Stimulated activated CD4-positive, alpha-beta T cell treated with anti-CD3 and anti-CD28 coated beads, Interleukin-2, amount 100 ng/mL, for 48 hours (primary cell): ENCODE measurements at places on chromosomes 13 and 19.

- DNase-seq, result no peak
These were observed 23.9 kb upstream of the METTL21C start for GRCh38 chr13:102718746-102719145.

GRCh38 chr13:71516521-71516920 is 350.5 kb downstream of the DACH1 start:
- DNase-seq, result no peak

- DNase-seq, result no peak
These were observed 541.0 kb downstream of the RFC3 start for GRCh38 chr13:34358811-34359513.

DNA sequence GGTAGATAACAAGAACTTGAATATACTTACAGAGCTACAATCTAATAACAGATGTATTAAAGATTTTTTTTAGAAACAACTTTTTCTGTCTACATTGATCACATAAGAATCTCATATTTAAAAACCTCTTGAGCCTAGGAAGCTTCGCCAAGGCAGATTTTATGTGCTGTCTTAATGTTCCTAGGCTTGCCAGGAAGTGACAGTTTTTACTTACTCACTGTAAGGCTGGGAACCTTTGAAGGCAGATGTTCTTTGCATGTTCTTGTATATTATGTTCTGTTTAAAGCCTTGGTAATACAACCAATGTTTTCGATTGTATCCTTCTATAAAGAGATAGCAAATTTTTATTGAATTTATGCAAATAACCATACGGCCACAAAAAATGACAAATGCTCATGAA is 492.7 kb downstream of the GPC5 start:
- no peak for DNase-seq

DNA sequence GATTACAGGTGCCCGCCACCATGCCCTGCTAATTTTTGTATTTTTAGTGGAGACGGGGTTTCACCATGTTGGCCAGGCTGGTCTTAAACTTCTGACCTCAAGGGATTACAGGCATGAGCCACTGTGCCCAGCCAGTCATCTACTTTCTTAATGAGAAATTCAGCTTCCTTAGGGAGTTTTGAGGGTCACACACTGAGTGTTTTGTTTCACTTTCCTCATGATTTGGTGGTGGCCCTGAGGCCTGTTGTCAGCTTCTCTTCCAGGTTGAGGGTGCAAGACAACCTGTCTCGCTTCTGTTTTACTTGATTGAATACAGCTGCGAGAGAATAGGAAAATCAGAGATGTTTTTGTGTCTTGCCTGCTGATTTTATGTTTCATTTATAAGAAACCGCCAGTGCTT is 9.9 kb downstream of the FRY start:
- DNase-seq, result no peak

DNA sequence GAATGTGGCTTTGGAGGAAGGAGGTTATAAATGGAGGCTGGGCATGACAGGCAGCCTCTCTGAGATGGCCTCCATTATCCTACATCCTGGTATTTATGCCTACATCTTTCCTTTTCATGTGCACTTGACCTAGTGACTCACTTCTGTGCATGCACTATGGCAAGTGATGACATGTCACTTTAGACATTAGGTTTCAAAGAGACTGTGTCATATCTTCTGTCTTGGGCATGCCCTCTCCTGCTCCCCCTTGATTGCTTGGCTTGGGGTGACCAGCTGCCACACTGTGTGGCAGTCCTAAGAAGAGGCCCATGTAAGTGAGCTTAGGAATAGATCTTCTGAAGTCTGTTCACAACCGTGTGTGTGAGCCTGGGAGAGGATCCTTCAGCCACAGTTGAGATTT is 472.8 kb downstream of the FGF9 start:
- no peak for DNase-seq

DNA sequence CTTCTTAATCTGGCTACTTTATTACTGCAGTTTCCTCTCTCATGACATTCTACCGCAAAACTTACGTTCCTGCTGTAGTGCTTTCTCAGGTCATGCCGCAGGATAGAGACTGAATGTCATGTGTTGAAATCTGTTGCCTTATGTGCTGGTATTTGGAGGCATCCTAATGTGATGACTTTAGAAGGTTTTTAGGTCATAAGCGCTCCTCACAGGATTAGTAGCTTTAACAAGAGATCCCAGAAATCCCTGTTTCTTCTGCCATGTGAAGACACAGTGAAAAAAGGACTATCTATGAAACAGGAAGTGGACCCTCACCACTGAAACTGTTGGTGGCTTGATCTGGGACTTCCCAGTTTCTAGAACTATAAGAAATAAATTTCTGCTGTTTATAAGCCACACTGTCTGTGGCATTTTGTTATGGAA is 209.3 kb downstream of the LACC1 start:
- no peak for DNase-seq

DNA sequence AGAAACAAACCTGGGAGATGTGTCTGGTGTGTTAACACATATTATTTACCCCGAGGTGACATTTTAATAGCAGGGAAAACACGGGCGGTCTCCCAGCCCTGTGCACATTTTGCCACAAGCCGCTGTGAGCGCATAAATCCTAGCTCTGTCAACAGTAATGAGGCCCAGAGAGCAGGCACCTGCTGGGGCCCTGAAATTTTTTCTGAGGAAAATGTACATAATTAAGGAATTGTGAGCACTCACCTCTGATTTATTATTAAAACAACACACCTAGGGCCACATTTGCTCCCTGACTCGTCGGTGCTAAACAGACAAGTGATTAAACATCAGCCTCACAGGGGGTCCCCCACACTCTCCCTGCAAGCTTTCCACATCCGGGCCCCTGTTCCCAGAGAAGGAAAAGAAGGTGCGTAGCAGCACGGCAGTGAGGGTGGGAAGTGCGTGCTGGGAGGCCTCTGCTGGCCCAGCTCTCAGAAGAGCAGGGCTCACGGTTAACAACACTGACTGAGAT is 616.3 kb downstream of the UQCRFS1 start:
- DNase-seq, result no peak
